ENCODE measurements at places on chromosomes 2 and 18.

GRCh38 chr2:25788457-25788856, 89.8 kb downstream of the ASXL2 start:
- DNase-seq, result no peak

DNA sequence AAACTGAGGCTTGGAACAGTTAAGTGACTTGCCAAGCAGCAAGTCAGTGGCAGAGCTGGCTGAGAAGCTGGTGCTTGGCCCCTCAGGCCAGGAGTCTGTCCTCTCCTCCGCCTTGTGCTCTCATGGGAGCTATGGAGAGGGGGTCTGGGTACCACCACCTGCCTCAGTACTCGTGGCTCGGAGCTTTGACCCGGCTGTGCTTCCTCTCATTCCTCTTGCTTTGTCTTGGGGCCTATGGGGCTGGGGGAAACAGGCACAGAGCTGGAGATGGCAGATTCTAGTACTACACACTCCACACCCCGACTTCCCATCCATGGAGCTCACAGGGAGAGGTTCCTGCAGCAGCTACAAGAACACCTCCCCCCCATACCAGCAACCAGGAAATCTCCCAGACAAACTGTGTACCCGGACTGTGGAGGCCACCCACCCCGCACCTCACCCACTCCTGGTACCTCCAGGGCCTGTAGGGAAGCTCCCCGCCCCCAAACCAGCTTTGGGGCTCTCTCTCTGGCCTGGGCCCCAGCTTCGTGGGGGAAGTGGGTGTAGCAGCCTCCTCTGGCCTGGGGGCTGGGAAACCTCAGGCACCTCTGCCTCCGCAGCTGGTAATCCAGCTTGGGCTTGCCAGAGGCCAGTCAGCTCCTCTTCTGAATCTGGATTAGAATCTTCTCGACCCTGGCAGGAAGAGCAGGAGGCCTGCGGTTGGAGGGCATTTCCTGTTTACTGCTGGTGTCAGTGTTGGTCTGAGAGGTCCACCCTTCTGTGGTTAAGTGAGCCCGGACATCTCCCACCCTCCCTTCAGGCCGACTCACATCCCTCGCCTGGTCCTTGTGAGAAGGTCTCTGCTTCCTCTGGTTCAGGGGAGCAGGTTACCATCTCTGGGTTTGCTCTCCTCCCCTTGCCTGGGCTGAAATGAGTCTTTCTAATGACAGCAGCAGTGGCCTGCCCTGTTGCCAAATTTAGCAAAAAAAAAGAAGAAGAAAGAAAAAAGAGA, 22.3 kb upstream of the RHOB start:
- peak; percentile 87 for DNase-seq

DNA sequence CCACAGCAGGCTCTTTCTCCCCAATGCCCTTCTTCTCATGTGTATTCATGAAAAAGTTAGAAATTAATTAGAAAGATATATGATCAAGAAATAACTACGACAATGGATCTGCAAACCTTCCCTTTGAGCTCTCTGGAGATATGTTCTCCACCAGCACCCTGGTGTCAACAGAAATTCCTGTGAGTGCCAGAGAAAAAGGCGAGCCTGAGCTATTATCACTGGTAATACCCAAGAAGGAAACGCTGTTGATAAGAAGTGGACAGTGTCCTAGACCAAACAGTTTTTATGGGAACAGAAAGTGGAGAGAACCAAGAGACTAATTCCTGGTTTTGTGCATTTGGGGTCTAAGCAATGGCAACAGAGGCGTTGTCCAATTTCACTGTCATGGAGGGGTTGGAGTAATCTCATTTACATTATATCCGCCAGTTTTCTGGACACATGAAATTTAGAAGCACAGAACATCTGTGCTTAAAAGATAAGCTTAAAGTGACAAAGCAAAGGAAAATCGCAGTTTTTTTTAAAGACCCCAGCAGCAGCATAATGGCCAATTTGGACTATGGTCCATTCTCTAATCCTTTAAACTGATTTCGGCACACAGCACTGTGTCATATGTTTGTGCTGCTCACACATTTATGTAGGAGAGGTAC, 47.2 kb upstream of the CDC42EP3 start:
- DNase-seq, result no peak

DNA sequence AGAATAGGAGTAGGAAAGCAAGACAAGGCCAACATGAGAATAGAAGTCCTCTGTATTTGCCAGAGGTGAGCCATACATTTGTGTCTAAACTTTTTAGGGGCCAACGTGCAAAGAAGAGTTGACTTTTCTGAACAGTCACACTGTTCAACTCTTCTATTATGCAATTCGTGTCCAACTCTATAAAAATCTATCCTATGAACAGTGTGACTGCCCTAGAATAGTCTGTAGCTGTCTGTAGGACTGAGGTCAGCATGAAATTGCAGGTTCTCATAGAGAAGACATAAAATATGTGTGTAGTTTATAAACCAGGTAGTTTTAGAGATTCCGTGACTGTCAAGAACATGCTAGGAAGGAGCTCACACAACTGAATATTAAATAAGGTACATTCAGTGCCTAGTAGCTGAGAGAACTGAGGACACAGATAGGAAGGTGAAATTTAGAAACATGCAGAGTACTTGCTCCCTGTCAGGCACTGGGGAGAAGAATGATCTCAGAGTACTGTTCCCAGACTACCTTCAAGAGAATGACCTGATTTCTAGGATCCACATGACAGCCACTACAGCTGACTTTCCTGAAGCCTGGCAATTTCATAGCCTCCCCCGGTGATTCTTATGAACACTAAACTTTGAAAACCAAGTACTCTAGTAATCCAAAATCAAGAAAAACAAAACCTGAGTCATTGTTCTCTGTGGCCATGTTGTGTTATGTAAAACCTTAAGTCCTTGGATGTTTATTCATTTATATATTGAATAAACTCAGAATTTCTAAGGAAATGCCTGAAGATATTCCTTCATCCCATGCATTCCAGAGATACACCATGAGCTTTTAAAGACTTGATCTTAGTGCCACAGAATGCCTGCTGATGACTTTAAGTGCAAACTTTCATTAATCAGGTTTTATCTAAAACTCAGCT, 201.5 kb upstream of the BOD1L2 start:
- DNase-seq, result no peak

- peak; percentile 41 for DNase-seq
Observed at GRCh38 chr2:241177526-241178334, 10.7 kb upstream of the ANO7 start.

DNA sequence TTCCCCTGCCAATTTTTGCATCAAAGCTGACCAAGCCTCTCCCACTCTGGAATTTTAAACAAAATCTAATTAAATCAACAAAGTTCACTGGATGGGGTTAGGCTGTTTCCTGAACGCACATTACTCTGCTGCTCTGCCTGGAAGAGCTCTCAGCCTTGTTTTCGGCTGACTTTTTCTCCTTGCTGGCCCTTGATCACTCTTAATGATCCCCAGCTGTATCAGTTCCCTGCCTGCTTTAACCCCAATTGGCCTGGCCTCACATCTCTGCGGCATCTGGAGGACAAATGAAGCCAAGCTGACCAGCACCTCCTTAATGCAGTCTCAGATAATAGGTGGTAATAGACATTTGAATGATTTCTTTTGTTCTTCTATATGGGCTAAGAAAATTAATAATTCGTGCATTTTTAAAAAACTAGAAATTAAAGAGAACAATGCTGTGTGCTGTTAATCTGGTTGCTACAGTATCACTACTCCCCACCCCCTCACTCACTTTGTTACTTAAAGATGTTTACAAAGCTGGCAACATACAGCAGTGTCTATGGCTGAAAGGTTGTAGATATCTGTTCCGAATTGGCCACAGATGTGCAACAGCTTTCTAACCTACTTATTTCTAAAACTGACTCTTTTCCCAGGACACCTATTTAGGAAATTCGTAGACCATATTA, 415.2 kb upstream of the KCNH7 start:
- no peak for DNase-seq

DNA sequence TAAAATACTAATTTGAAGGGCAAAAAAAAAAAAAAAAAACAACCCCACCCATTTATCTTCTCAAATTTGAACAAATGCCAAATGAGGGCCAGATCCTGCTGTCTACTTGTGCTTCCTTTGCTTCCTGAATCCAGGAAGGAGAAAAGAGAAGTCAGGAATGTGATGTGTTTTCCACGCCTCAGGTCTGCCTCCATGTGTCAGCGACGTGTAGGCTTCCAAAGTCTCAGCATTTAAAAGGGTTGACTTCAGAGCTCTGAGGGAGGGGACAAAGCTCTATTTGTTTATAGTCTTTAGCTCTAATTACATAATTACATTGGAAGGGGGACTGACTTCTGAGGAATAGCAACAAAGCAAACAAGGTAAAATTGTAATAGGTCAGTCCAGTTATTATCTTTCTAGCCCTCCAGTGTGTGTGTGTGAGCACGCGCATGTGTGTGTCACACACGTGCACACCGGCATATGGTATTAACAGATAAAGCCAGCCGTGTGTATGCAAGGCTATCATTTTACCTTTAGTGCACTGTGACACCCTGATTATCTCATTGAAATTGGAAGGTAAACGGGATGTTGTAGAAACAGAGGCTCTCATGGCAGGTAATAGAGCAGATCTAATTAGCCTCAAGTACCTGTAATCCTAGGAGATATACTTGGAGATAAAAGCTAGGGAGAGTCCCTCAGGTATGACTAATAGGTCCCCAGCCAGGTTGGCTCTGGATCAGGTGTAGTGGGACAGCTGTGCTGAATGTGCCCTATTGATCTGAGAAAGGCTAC, 911.4 kb upstream of the ZEB2 start:
- DNase-seq, result no peak

DNA sequence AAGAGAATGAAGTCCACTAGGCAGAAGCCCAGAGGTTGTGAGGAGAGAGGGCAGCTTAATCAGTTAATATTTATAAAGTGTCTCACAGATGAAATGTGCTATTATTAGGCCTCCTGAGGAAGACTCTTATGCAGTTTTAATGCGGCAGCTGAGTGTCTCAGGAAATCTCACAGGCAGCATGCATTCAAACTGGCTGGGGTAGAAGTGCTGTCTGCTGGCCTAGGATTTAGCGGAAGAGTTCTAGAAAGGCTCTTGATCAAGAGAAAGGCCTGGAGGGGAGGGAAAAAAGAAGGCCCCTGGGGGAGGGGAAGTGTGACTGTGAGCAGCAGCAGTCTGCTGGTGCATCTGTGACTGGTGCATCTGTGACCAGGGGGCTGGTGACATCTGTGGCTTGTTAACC, 133.0 kb downstream of the FSHR start:
- DNase-seq, result no peak

- peak; percentile 55 for DNase-seq
Observed at GRCh38 chr2:109428841-109429566, 184.8 kb downstream of the SEPTIN10 start.

DNA sequence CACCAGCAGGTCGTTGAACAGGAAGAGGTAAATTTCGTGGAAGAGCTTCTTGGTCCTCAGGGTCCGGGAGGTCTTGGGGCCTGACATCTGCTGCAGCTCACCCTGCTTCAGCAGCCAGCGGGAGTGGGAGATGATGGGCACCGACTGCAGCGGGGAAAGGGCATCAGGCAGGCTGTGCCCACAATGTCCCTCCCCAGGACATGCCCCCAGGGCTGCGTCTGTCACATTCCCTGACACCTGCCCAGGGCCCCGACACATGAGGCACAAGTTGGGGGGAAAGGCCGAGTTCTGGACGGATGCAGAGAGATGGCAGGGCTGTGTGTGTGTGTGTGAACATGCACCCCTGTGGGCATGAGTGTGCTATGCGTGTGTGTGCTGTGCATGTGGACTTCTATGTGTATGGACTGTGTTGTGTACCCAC, 13.9 kb downstream of the SNORC start:
- no peak for DNase-seq

DNA sequence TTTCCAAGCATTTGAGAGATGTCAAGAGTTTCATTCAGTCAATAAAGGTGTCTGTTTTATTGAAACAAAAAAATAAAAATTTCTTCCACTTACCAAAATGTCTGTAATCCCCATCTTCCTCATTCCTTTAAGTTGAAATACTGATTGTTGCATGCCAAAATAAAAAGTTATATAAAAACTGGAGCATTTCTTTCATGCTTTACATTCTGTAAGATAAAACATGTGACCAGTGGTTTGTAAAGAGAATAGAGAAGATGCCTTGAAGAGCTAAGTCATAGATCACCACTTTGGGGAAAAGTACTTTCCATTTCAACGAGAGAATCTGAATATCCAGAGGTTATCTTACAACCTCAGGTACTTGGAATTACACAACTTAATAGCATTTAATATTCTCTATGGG, 35.9 kb upstream of the MYO1B start:
- no peak for DNase-seq

GRCh38 chr2:44555700-44556099, 194.0 kb downstream of the CAMKMT start:
- DNase-seq, result no peak

DNA sequence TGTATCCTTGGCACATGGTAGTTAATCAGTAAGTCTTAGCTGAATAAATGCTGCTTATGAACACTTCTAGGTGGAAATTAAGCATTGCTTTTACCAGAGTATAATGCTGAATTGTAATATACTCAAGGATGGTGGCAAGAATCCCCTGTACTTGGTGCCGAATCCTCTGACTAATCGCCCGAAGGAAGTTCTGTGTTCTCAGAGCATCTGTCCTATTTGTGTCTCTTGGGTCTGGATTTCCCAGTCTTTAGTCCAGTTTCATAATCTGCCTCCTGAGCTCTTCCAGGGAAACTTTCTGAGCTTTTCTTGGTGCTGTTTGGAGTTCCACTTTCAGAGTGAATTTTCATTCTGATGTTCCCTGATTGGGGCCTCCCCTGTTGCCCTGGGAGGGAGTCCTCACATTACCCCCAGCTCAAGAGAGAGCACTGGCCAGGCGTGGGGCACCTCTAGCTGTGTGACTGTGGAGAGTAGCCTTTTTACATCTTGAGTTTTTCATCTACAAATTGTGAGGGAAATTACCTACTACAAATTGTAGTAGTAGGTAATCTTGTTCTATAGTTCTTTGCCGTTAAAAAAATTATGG, 144.9 kb downstream of the LTBP1 start:
- DNase-seq, result no peak

DNA sequence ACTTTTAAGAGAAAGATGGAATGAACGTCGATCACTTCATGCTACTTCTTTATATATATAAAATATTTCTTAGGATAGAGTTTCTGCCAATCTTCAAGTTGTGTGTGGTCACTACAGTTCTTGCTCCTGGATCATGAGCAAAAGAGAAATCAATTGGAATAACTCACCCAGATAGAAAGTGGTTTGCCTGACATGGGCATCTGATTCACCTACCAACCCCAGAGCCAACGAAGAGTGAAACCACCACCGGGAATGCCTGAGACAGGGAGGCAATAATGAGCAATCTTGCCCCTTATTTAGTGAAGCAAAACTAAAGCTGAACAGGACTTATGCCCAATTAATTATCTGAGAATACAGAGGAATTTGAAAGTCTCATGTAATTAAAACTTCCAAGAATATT, 250.2 kb upstream of the REG3G start:
- DNase-seq, result no peak

DNA sequence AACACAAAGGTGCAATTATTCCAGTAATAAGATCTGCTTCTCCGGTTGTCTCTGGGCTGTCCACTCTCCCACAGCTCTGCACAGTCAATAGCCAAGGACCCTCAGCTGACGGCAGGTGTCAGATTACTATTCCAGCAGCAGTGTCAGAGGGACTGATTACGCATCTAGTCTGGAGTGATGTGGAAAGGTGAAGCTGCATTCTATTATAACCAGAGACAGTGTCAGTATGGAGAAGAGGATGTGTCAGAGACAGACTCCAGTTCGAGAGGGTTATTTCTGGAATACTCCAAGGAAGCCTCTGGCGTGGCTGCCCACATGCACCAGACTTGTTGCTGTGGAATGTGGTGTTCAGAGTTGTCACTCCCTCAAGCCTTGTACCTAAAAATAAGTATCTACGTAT, 163.6 kb upstream of the TMEM200C start:
- DNase-seq, result no peak
